ENCODE measurements at places on chromosomes 7 and 10.

DNA sequence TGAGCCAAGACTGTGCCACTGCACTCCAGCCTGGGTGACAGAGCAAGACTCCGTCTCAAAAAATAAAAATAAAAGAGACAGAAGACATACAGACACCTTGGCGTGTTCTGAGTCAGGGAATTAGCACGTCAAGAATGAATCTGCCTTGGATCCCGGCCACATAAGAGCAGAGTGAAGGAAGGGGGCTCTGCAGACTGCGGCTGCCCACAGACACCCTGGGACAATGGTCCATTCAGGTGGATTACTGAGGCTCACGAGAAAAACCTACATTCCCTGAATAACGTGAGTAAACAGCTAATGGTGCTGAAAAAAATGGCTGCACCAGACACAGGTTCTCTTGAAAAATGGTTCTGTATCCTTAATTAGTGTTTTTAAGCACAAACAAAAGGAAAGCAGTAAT is 100.1 kb upstream of the FGFR2 start:
- no peak for DNase-seq

DNA sequence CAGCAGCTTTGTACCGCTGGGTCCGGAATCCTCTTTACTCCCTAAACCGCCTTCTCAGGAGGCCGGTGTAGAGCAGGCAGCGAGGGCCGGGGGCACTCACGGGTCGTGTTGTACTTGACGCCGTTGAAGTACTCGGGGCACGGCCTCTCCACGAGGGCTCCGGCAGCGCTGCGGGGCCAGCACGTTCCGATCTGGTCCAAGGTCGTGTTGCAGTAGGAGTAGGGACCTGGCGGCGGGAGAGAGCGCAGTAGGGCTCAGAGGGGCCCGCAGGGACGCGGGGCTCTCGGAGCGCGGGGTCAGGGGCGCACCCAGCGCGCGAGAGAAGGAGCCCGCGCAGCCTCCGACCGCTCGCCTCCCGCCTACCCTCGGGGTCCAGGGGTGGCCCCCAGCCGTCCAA is 443 bp downstream of the CRHR2 start:
- DNase-seq: no peak

DNA sequence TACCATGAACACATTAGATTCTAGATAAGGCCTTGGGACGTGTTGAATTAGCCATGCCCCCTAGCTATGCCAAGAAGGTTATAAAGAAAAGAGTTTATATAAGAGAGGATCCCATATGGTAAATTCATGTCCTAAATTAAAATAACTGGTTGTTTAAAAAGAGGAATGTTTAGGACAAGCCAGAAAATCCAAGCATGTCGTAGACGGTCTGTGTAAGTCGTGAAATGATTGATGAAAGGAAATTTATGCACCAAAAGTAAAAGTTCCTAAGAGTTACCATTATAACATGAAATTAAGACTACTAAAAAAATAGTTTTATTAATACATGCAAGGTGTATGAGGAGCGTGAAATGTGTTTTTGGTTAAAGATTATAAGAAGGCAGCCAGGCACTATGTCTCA is 624.9 kb downstream of the ARL4A start:
- no peak for DNase-seq

GRCh38 chr10:102650655-102651454 is 6.6 kb downstream of the TRIM8 start:
- no peak for DNase-seq

DNA sequence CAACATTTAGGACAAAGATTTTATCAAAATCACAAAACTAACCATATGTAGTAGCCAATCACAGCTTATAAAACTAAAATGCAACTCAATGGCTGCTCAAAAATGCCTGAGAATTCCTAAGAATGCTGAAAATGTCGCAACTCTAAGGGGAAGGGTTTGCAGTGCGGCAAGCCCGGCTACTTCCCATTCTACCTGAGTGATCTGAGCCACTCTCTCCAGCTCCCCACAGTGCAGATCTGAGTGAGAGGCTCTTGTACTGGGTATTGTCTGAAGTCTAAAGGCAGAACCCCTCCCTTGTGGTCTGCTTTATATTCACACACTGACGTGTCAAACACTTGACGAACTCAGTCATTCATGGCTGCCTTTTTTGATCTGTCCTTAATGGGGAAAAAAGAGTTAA is 28.9 kb downstream of the RAB11FIP2 start:
- DNase-seq: no peak

GRCh38 chr10:115167751-115168150 is 74.6 kb downstream of the ATRNL1 start:
- no peak for DNase-seq

DNA sequence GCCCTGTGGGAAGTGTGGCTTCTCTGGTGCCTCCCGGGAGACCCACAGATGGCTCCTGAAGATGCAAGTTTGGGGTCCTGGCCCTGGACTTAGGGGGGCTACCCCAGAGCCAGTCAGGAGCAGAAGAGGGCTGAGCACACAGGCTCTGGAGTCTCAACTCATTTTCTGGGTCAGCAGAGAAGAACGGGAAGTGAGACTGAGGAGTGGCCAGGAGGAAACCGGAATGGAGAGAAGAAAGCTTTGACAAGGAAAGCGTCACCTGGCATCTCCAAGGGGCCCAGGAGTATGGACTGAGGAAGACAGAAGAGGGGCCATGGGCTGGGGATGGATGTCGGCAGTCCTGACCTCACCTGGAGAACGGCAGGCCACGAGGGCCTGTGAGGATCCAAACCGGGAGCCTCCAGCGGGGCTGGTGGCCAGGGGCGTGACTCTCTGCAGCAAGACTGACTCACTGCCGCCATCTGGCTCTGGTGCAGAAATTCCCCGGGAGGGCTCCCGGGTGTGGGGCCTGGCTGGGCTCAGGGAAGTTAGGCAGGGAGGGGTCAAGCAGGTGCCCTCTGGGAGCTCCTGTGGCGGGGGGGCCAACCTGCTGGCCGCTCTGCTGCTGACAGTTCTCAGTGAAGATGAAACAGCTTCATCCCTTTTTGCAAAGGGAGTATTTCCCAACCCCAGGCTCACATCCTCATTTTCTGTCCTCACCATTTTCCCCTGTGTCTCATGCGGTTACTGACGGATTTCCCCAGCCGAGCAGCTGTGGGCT is 23.6 kb downstream of the DAGLB start:
- DNase-seq: no peak

DNA sequence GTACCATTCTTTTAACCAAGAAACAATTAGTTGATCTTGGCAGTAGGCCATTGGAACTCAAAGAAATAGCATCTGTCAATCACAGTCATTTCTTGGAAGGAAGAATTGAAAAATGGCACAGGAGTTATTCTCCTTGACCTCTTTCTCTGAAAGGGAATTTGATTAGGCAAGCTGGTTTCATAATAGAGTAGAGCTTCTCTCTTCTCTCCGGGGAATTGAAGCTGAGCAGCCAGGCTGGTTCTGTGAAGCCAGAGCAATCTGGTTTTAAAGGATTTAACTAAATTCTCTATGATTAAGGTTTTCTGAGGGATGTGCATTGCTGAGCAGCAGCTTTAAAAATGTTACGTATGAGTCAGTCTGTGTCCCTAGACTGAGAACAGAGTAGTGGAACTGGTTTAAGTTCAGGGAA is 70.2 kb downstream of the AHCYL2 start:
- DNase-seq: no peak

GRCh38 chr7:50022451-50022850 is 70.6 kb downstream of the ZPBP start:
- no peak for DNase-seq
